ENCODE measurements at places on chromosomes 16 and 17.

- no peak for DNase-seq
Measured at GRCh38 chr17:74610108-74610507, 13.4 kb downstream of the CD300E start.

DNA sequence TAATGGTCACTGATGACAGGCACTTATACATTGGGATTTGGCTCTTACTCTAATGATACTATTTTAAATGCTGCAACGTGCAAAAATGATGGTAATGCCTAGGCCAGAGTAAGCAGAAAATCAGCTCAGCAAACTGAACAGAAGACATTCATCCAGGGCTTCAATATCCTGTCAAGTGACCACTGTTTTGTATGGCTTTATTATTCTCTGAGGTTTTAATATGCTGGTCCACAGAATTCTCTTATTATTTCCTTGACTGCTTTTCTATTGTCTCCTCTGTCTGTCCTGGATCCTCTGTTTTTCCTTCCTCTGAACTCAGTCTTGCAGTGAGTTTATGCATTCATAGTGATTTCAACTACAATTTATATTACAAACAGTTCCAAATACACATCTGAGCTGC is 90.8 kb upstream of the PMFBP1 start:
- DNase-seq, result no peak

- DNase-seq, result no peak
Measured at GRCh38 chr17:81434681-81435417, 39.6 kb downstream of the BAHCC1 start.

- no peak for DNase-seq
Measured at GRCh38 chr17:2369551-2370210, 31.2 kb downstream of the MNT start.

DNA sequence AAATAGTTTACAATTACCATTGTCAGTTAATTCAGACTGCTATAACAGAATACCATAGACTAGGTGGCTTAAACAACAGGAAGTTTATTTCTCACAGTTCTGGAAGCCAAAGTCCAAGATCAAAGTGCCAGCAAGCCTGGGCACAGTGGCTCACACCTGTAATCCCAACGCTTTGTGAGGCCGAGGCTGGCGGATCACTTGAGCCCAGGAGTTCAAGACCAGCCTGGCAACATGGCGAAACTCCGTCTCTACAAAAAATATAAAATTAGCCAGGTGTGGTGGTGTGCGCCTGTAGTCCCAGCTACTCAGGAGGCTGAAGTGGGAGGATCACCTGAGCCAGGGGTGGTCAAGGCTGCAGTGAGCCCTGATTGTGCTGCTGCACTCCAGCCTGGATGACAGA is 71.3 kb upstream of the TBX2 start:
- DNase-seq, result no peak
